ENCODE measurements at places on chromosomes 11 and 22.

- DNase-seq = no peak
Observed at GRCh38 chr11:9765320-9766101, 101.6 kb downstream of the SWAP70 start.

DNA sequence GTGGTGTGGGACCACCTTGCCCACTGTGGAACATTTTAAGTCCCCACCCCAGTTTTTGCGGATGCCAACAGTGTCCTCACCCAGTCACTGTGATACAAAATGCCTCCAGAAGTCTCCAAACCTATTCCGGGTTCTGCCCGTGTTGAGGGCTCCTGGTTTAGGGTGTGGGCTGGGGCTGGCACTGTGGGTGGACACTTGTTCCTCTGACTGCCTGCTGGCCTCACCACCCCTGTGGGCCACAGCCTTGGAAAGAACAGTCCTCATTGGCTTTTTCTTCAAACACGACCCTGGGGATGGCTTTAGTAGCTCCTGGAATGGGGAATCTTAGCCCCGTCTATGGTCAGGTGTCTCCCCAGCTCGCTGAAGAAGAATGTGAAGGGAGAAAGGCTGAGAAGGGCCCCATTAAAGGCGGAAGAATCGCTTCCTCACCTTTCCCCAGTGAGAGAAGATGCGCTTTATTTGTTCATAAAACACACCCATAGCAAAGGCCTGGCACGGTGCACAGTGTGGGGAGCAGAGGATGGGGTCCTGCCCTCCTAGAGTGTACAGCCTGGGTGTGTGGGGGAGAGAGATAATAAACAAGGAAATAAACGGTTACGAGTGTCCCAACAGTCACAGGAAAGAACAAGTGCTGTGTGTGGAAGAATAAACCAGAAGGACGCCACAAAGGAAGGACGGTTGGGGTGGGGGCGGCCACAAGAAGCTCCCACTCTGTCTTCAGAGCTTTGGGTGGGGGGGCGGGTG, 91.6 kb upstream of the SLC22A12 start:
- DNase-seq = no peak

GRCh38 chr11:76047766-76048165, 158.5 kb downstream of the WNT11 start:
- no peak for DNase-seq

- DNase-seq = no peak
Observed at GRCh38 chr11:131413217-131413616, 42.8 kb downstream of the NTM start.

- DNase-seq = no peak
Observed at GRCh38 chr11:25576320-25576719, 755.6 kb upstream of the ANO3 start.

GRCh38 chr11:68200639-68201038, 12.5 kb downstream of the KMT5B start:
- DNase-seq = peak; percentile 23

- no peak for DNase-seq
Observed at GRCh38 chr11:33697997-33698396, 2.6 kb downstream of the C11orf91 start.

GRCh38 chr11:123475469-123475868, 45.4 kb downstream of the GRAMD1B start:
- DNase-seq = peak; percentile 62

DNA sequence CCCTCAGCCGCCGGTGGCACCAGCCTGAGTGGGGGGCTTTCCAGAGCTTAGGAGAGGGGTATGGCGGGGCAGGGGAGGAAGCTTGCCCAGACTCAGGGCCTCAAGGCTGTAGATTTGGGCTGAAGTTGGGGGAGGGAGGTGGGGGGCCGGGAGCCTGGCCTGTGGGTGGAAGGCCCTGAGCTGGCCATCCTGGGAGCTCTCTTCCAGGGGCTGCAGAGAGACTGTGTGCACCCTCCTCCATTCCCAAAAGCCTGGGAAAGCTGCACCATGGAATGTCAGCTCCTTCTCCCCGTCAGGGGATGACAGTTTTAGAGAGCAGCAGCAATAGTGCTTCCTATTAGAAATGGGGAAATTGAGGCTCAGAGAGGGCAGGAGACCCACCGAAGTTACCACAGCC, 1.0 kb downstream of the SYT12 start:
- DNase-seq = no peak

DNA sequence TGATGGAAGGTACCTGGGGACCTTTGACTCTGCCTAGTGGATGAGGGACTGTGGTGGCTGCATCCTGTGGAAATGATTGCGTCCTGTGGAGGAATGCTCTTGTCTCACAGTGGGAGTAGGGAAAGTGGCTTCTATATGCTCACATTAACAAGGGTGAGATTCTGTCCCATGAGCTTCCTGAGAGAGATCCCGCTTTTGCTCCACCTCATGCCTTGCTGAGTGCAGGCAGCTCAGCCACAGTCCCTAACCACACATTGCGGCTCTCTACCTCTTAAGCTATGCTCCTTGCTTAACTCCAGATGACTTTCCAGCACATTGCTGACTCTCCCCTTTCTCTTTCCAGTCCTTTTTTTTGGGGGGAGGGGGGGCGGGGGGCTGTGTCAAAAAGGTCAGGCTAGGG, 45.0 kb downstream of the TEAD1 start:
- no peak for DNase-seq

- peak; percentile 58 for DNase-seq
Observed at GRCh38 chr11:27158456-27159334, 118.1 kb downstream of the BBOX1 start.

DNA sequence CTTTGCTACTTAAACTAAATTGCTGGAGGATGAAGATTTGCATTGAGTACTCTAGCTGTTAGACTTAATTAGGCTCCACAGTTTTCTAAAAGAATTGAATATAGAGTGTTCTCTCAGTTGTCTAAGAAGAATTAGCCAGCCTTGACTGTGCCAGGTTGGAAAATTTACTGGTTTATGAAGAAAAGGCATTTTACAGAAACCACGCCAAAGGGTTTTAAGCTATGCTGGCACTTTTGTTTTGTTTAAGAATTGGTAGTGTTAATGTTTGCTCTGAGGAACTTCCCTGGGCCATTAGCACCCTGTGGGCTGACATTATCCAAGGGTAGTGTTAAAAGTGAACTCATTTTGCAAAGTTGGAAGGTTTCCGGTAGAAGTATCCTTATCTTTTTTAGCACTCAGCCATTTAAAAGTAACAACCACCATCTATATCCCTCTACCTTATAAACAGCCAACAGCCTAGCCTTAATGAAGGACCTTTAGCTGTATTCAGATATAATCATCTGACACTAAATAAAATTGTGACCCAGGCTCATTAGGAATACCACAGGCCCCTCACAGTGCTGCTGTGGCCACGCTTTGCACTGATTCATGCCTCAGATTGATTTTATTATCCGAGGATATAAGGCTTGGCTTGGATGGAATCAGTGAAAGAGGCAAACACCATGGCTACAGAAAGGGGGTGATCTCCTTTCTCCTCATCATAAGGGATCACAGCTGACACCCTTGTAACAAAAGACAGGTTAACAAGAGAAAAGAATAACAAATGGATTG, 158.9 kb downstream of the NCAM1 start:
- no peak for DNase-seq

- DNase-seq = peak; percentile 91
Observed at GRCh38 chr11:130156108-130157022, 3.2 kb upstream of the ST14 start.

- DNase-seq = no peak
Observed at GRCh38 chr22:44588348-44588747, 90.3 kb upstream of the RTL6 start.

DNA sequence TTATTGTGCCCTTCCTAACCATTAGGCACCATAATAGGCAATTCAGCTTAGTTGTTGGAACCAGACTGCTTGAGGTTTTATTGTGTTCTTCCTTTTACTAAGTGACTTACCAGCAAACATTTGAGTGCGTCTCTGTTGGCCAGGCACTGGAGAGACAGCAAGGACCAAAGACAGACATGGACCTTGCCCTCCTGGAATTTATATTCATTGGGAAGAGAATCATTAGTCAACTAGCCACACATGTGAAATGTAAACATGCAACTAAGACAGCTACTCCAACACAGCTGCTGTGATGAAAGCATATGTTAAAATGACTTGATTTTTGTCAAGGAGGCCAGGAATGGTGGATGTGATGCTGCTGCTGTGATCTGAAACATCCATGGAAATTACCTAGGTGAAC, 106.4 kb downstream of the TRAF6 start:
- no peak for DNase-seq

DNA sequence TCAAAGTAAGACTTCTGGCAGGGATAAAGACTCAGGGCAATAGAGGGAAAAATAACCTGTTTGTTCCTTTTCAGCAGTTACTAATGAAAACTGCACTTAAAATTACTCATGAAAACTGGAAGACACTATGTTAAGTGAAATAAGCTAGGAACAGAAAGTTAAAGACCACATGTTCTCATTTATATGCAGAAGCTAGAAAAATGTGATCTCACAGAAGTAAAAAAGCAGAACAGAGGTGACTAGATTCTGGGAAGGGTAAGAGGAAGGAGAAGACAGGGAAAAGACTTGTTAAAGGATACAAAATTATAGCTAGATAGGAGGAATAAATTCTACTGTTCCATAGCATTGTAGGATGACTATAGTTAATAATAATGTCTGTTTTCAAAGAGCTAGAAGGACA, 22.2 kb downstream of the HPS5 start:
- peak; percentile 89 for DNase-seq

GRCh38 chr11:121553806-121554205, 101.0 kb upstream of the SORL1-AS1 start:
- no peak for DNase-seq

DNA sequence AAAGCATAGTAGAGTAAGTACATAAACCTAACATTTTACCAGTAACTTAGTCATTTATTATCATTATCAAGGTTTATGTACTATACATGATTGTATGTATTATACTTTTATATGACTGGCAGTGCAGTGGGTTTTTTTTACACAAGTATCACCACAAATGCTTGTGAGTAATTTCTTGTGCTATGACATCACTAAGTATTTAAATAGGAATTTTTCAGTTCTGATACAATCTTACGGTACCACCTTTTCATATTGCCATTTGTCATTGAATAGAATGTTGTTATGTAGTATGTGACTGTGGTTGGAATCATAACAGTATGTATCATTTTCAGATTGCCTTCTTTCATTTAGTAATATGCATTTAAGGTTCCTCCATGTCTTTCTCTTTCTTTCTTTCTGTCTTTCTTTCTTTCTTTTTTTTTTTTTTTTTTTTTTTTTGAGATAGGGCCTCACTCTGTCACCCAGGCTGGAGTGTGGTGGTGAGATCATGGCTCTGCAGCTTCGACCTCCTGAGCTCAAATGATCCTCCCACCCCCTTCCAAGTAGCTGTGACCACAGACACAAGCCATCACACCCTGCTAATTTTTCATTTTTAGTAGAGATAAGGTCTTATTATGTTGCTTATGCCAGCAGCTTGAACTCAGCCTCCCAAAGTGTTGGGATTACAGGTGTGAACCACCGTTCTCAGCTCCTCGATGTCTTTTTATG, 18.6 kb downstream of the ATM start:
- DNase-seq = no peak

DNA sequence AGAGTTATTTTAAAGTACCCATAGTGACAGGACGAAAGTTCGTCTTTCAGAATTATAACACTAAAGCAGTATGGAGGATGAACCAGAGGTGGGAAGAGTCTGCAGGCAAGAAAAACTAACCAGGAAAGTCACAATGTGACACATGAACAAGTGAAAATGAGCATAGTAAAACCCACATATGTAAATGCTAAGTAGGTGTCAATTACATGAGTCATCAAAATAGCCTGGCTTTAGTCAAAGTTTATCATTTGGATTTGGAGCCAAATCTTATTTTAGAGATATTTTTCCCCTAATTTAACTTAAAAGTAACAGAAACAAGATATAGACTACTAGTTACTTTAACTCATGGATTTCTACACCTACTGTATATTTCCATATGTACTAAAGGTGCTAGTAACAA, 159.8 kb downstream of the GRIA4 start:
- no peak for DNase-seq

DNA sequence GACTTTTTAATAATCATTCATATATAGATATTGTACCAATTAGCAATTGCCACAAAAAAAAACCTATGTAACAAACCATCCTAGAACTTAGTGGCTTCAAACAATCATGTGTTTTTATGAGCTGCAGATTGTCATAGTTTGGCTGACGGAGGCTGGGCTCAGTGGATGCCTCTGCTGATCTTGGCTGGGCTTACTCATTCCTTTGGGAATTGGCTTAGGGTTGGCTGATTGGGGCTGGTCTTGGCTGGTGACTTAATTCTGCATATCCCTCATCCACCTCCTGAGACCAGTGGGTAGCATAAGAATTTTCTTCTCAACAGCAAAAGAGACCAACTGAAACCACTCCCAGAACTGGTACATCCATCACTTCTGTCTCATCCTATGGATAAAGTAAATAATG, 57.9 kb upstream of the PHF21B start:
- no peak for DNase-seq

GRCh38 chr11:295351-296170, 3.8 kb downstream of the IFITM5 start:
- no peak for DNase-seq

GRCh38 chr22:39365492-39365780, 15.6 kb downstream of the SYNGR1 start:
- no peak for DNase-seq

GRCh38 chr11:75553889-75554257, 8.2 kb upstream of the SERPINH1 start:
- no peak for DNase-seq

DNA sequence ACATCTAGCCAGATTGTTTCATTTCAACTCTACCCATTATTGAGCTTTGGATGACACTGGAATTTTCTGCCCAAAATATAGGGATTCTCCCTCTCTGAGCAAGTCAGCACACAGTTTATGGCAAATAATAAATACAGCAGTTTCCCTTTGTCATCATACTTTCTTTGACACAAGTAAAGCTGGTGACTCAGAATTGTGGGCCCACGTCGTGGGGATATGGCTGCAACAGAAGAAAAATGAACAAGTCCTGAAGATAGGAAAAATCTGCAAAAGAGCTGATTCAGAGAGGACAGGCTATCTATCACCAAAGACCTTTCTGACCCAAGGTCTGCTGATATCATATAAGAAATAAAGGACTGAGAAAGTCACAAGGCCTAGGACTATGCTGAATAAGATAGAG, 236.3 kb upstream of the ZC3H12C start:
- peak; percentile 73 for DNase-seq

- DNase-seq = peak; percentile 75
Observed at GRCh38 chr11:112523477-112523876, 262.8 kb upstream of the PLET1 start.

DNA sequence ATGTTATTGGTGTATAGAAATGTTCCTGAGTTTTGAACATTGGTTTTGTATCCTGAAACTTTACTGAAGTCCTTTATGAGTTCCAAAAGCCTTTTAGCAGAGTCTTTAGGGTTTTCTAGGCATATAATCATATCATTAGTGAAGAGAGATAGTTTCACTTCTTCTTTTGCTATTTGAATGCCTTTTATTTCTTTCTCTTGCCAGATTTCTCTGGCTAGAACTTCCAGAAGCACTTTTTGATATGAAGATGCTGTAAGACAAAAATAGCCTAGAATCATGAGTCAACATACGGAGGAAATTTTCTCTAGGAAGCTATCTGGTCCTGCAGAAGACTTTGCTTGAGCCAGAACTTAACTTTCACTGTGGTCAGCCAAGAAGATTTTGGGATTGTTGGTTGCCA, 86.7 kb upstream of the IZUMO1R start:
- DNase-seq = no peak

- DNase-seq = no peak
Observed at GRCh38 chr11:99316776-99317520, 296.2 kb downstream of the CNTN5 start.

- DNase-seq = no peak
Observed at GRCh38 chr11:2762451-2762850, 62.7 kb upstream of the KCNQ1OT1 start.

Measured in suppressor macrophage treated with lipopolysaccharide for 1 hour (primary cell).